ENCODE measurements at places on chromosomes 5 and 9.

- DNase-seq = no peak
These were observed 71.5 kb upstream of the RPS23 start for GRCh38 chr5:82349652-82350051.

DNA sequence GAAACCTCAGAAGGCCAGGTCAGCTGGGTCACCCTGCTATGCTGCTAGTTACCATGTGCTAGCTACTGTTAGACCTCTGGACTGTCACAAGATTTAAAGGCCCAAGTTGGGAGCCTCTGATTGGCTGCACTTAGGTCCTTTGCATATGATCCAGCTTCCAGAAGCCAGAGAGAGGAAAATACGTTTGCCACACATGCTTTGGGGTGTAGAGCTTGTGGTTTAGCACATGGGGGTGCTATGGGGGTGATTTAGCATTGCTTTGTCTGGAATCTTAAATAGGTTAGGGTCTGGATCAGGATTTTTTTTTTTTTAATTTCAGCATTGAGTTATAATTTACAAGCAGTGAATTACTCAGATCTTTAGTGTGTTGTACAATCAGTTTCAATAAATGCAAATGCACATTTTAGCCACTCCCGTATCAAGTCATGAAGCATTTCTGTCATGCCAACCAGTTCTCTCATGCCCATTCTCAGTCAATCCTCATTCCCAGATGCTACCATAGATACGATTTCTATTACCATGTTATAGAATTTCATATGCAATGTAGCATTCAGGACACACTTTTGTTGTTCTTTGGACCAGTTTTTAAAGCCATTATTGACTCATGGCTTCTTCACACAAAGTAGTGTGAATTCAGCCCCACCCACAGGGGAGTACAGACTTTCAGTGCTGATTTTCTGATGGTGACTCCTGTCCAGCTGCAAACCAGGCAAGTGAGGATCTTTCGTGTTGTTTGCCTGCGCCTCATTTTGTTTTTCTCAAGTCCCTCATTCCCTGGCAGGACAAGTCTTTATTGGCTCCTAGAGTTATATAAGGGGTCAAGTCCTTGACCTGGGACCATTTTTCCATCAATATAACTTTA, 250.4 kb downstream of the LRRC70 start:
- DNase-seq = no peak

- no peak for DNase-seq
These were observed 337.3 kb downstream of the KDM4C start for GRCh38 chr9:7095058-7095457.

GRCh38 chr9:79686381-79687130, 114.8 kb downstream of the TLE4 start:
- DNase-seq = no peak

- DNase-seq = no peak
These were observed 12.0 kb upstream of the CPLX2 start for GRCh38 chr5:175859422-175859821.

GRCh38 chr9:134136118-134136995, 475 bp downstream of the WDR5 start:
- peak; percentile 64 for DNase-seq

Data from KG1 (cell line).